T1000 (cell line): ENCODE measurements at places on chromosomes 5 and 9.

DNA sequence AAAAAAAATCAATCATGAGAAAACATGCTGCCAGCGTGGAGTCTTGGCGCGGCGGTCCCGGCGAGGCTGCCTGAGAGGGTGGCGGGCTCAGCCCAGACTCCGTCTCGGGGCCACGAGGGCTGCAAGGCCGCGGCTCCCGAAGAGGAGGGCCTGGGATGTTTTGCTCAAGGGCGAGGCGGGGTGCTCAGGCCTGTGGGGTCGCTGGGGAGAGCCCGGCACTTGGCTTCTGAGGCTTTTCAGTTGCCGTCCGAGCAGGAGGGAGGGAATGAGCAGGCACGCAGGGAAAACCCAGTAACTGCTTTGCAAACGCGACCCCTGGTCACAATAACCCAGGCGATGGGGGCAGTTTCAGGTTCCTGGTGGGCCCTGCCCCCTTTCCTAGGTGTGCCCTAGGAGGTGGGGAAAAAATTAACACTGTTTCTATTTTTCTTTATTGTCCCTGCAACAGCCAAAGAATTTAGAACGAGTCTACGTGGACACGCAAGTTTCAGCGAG, 3.2 kb upstream of the IRX2 start:
- no peak for DNase-seq

DNA sequence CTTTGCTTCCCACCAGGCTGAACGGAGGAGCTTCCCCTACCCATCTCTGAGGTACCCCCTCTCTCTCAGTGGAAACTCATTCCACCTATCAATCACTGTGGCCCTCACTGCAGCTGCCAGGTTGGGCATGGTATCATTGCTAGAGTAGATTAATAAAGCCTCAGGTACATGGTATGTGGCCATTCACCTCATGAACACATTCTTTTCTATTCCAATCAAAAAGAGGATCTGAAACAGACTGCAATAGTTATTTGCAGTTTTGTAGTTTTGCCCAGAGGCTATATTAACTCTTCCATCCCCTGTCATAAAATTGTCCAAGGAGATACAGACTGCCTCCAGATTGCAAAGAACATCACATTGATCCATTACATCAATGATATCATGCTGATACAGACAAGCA, 85.8 kb upstream of the MVB12B start:
- no peak for DNase-seq

DNA sequence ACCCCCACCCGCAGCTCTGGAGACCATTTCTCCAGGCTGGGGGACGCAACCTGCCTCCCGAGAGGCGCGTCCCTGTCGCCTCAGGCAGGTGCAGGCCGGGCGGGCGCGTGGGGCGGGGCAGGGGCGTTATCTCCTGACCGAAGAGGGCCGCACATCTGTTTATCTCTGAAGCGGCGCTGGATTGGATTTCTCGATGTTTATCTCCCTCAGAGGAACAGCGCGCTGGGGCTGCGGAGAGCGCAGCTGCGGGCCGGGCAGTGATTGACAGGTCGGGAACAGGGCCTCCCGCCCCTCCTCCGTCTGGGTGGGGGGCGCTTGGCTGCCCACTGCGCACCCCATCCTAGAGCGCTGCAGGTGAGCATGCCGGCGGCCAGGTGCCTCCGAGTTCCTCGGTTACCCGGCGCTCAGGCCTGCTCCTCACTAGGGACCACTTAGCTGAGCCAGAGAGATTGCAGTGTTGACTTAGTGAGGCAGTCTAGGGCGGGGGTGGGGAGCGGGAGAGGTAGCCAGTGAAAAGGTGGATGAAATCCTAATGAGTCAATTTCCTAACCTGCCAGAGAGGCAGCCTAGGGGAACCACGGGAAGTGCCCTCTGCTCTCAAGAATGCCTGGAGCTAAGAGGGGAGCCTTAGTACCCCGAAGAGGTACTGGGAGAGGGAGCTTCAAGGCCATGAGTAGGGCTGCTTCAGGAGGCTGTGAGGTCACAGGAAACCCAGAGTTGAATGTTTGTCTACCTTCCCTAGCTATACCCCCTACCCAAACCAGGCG, 39.6 kb upstream of the TIFAB start:
- no peak for DNase-seq

DNA sequence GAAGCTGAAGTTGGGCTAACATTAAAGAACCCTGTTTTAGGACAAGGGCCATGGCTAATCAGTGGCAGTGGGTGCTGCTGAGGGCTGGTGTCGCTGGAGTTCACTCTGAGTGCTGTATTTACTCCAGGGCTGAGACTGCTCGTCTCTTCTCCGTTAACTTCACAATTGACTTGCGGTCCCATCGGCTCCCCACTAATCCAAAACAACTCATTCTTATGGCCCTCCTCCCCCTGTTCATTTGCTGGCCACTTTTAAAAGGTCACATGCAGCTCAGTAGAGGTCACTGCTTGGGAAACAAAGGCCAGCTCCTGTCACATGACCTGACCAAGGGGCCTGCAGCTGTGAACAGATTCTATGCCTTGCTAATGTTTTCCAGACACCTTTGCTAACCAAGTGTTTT, 38.4 kb downstream of the PTCH1 start:
- DNase-seq, result no peak

DNA sequence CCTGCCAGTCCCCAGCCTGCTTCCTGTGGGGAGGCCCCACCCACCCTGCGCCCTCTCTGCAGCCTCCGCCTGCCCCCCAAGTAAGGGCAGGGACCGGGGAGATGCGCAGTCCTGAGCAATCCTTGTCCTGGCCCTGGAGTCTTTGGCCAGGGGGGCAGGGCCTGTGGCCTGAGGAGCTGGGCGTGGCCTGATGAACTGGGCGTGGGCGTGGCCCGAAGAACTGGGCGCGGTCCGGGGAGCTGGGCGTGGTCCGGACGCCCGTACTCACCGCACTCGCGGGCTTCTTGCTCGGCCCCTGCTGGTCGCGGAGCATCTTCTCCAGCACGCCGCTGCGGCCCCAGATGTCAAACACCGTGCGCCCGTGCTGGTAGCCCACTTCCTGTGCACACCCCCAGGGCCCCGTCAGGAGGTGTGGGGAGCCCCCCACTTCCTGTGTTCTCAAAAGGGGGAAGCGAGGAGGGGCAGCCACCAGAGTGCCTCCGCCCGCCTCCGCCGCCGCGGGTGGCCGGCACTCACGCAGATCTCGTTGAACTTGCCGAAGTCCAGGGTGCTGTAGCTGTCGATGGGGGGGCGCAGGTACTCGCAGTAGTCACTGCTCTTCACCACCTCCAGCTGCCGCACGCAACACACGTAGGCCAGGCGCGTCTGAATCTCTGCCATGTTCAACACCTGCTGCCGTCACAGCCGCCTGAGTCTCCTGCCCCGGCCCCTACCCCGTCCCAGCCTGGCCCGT, 2.7 kb upstream of the NSMF start:
- DNase-seq, result no peak

DNA sequence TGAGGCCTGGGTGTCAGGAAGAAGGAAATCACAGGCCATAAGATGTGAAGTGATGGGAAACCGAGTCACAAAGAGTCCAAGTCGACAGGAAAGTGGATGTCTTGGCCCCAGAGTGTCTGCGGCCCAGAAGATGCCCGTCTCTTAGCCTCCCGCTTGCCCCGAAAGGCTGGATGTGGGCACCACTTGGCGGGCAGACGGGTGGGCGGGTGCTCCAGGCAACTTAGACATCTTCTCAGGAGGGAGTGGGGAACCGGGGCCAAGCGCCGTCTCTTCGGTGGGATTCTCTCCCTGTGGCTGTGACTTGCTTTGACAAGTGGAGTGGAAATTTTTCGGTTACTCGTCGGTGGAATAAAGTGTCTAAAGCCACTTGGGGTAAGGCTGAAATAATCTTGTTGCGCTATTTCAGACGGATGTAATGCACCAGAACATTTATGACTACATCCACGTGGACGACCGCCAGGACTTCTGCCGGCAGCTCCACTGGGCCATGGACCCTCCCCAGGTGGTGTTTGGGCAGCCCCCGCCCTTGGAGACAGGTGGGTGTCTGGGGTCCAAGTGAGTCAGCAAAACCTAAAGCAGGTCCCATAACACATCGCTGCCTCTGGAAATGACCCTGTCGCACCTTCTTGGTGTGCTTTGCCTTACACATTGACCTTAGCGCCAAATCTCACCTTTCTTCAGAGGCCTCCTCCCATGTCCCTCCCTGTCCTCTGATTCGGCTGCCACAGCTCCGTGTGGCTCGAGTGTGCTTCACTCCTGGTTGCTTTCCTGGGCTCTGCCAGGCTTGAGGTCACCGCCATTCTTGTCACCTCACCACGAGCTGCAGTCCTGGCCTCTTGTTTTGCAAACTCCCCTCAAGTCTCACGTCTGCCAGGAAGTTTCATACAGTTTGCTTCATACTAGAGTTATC, 20.4 kb upstream of the EXOC3 start:
- no peak for DNase-seq

GRCh38 chr9:129513282-129513681, 107.6 kb downstream of the C9orf50 start:
- DNase-seq, result no peak

DNA sequence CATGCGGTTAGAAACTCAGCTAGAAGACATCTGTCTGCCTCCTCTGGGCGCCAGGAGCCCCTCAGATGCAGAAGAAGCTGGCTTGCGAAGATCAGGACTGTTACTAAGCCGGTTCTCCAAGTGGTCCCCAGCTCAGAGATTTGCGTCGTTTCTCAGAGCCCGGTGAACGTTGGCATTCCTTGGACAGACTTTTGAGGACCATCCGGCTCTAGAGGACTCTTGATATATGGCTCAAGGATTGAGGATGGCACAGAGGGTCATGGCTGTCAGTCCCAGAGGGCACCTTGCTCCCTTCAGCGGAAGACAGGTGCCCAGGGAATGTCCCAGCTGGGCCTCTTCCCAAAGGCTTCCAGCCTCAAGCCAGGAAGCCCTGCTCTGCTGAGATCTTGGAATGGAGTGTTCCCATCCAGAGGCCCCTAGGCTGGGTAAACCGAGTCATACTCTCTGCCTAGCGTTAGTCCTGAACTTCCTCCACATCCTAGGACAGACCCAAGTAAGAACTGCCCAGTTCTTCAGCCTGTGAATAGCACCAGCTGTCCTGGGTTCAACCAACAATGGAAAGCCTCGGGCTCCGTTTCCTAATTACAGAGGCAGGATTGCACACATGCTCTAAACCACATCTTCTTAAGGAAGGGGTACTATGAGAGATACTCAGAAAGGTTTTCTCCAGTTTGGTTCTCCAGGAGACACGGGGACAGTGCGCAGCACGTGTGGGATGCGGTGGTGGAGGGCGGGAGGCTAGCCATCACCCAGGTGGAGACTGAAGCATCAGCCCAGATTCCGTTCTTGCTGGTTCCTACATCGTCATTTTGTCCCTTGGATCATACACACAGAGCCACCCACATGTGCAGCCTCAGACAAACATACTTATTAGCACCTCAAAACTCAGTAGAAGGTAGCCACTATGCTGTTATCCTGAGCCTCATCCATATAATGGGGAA, 51.4 kb downstream of the ZNF354C start:
- DNase-seq, result no peak

DNA sequence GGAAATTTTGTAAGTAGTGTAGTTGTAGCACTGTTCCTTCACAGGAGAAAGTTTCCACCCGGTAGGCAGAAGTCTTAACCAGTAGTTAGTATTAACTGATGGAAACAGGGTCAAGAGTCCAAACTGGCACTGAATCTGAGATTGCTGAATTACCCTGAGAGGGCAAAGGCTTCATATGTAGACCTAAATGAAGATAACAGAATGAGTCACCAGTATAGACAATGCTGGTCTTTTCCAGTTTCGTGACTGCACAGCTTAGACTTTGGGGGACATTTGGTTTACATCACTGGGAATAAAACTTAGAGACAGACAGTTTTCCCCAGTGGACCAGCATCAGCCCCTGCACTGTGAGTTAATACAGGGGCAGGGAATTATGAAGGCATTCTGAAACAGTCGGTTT, 60.5 kb downstream of the PCSK5 start:
- no peak for DNase-seq

GRCh38 chr9:5455181-5455580, 4.8 kb downstream of the CD274 start:
- no peak for DNase-seq

DNA sequence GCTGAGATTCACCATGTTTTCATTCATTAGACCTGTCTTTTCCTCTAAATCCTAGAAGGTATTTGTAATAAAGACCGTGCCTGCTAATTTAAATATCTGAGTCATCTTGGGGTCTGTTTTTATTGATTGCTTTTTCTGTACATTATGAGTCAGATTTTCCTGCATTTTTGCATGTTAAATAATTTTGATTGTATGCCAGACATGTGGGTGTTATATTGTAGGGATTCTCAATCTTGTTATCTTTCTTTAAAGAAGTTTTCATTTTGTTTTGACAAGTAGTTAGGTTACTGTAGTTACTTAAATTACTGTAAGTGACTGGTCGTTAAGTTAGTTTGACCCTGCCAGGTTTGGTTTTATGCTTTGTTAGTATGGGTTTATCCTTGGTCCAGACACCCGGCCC, 35.1 kb downstream of the EXOSC2 start:
- DNase-seq, result no peak

- DNase-seq, result no peak
Observed at GRCh38 chr5:18607570-18607969, 973.3 kb downstream of the TAF11L14 start.

- peak; percentile 52 for DNase-seq
Observed at GRCh38 chr5:56676091-56676768, 139.1 kb upstream of the MAP3K1 start.

GRCh38 chr5:125484272-125484741, 737.9 kb upstream of the ZNF608 start:
- peak; percentile 9 for DNase-seq
